ENCODE measurements at places on chromosomes 11 and 22.
A peak's percentile ranks its signal among the peaks of the same experiment; 100 is the strongest.

GRCh38 chr11:130787092-130787616 is 129.1 kb downstream of the SNX19 start:
- no peak for DNase-seq
- H3K4me1 ChIP-seq, result peaks cover 14% of the 10 kb centered on the region
- no peak overlapping the region for H3K27ac ChIP-seq

GRCh38 chr11:64040684-64041322 is 5.1 kb downstream of the FLRT1 start:
- DNase-seq, result no peak
- no peak overlapping the region for H3K4me3 ChIP-seq
- H3K27ac ChIP-seq, result no peak overlapping the region
- H3K27me3 ChIP-seq, result no peaks in the 10 kb centered on the region
- peaks cover 9% of the 10 kb centered on the region for H3K4me1 ChIP-seq

DNA sequence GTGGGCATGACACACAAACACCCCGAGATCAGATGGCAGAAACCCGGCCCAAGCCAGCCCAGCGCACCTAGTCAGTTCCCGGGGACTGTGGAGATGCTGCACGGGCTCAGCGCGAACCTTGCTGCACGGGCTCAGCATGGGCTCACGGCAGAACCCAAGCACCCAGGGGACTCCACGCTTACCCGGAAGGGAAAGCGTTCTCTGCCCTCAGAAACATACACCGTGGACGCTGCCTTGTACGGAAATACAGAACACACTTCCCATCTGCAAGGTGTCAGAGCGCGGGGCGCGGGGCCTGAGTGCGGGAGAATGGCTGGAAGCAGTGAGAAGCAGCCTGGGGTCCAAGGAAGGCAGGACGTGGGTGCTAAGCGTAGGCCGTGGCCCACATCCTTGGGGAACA is 319.9 kb downstream of the NTM start:
- H3K4me3 ChIP-seq, result no peak overlapping the region
- H3K27me3 ChIP-seq, result no peaks in the 10 kb centered on the region
- no peak overlapping the region for H3K27ac ChIP-seq
- DNase-seq, result no peak
- no peaks in the 10 kb centered on the region for H3K4me1 ChIP-seq
- no peaks in the 10 kb centered on the region for H3K36me3 ChIP-seq

DNA sequence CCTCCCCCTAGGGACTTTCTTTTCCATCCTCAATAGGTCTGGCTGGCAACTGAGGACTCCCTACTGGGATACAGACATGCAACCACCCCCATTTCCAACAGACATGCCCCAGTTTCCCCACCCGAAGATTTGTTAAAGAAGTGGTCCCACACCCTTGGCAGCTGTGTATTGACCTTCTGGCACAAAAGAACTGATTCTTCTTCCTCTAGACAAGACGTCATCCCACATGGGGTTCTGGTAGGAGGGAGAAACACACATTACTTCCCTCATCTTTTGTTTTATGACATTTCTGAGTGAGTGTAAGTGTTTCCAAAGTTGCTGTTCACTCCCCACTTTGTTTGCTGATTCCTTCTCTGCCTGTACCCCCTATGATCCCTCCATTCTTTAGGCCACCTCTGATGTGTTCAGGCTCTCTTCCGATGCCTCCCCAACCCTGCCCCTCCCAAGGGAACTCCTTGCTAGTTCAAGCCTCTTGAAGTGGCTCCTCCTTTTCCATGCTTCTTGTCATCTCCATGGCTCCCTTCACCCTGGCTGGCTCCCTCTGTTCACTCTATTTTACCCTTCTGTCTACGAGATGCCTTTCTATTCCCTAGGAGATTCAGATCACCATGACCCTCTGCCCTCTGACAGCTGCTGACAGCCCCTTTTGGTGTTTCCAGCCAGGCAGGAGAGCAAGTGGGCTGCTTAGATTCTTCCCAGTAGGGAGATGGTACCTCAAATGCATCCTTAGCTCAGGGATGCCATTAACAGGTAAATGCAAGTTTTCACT is 4.3 kb downstream of the KIRREL3 start:
- no peak for DNase-seq
- H3K36me3 ChIP-seq, result no peaks in the 10 kb centered on the region

GRCh38 chr11:132278801-132279574 is 908.6 kb downstream of the NTM start:
- H3K36me3 ChIP-seq, result no peaks in the 10 kb centered on the region
- no peak overlapping the region for H3K4me3 ChIP-seq
- DNase-seq, result no peak

- H3K4me1 ChIP-seq, result peaks cover 7% of the 10 kb centered on the region
- H3K27ac ChIP-seq, result no peak overlapping the region
- DNase-seq, result no peak
- H3K36me3 ChIP-seq, result no peaks in the 10 kb centered on the region
Measured at GRCh38 chr11:11177156-11177808, 175.8 kb downstream of the CSNK2A3 start.

GRCh38 chr11:88405853-88406252 is 68.3 kb upstream of the CTSC start:
- peaks cover 56% of the 10 kb centered on the region for H3K4me1 ChIP-seq
- H3K27me3 ChIP-seq, result no peaks in the 10 kb centered on the region
- peak overlapping the region; percentile 59 for H3K27ac ChIP-seq

GRCh38 chr11:100445231-100445735 is 241.8 kb upstream of the ARHGAP42 start:
- no peak overlapping the region for H3K4me3 ChIP-seq
- peaks cover 6% of the 10 kb centered on the region for H3K4me1 ChIP-seq
- peak overlapping the region; percentile 38 for H3K27ac ChIP-seq
- H3K36me3 ChIP-seq, result no peaks in the 10 kb centered on the region
- no peaks in the 10 kb centered on the region for H3K27me3 ChIP-seq

Data from esophagus squamous epithelium (tissue), 5 donors.